Testis (tissue), 5 donors: ENCODE measurements at places on chromosomes 4 and X.

GRCh38 chrX:71215338-71215912 is 7.6 kb upstream of the GJB1 start:
- no peaks in the 10 kb centered on the region for H3K27me3 ChIP-seq
- H3K27ac ChIP-seq: no peak overlapping the region
- H3K4me3 ChIP-seq: no peak overlapping the region
- no peak for DNase-seq

- no peak overlapping the region for H3K27ac ChIP-seq
- H3K36me3 ChIP-seq: no peaks in the 10 kb centered on the region
- no peak overlapping the region for H3K4me3 ChIP-seq
- no peaks in the 10 kb centered on the region for H3K4me1 ChIP-seq
These were observed 66.9 kb upstream of the GRID2 start for GRCh38 chr4:92236877-92237276.

- H3K27ac ChIP-seq: no peak overlapping the region
- peak overlapping the region; percentile 57 for H3K4me3 ChIP-seq
- H3K27me3 ChIP-seq: no peaks in the 10 kb centered on the region
- H3K4me1 ChIP-seq: peaks cover 9% of the 10 kb centered on the region
- H3K36me3 ChIP-seq: no peaks in the 10 kb centered on the region
These were observed 158.7 kb downstream of the DCHS2 start for GRCh38 chr4:154332681-154333421.

- H3K4me3 ChIP-seq: no peak overlapping the region
- DNase-seq: no peak
- no peak overlapping the region for H3K27ac ChIP-seq
- H3K36me3 ChIP-seq: no peaks in the 10 kb centered on the region
- H3K27me3 ChIP-seq: no peaks in the 10 kb centered on the region
These were observed 359.5 kb downstream of the C4orf33 start for GRCh38 chr4:129455482-129455881.

GRCh38 chr4:64539234-64539849 is 130.1 kb upstream of the TECRL start:
- H3K4me3 ChIP-seq: no peak overlapping the region
- H3K27ac ChIP-seq: no peak overlapping the region
- no peaks in the 10 kb centered on the region for H3K36me3 ChIP-seq
- no peaks in the 10 kb centered on the region for H3K27me3 ChIP-seq
- DNase-seq: peak; percentile 68
- no peaks in the 10 kb centered on the region for H3K4me1 ChIP-seq

DNA sequence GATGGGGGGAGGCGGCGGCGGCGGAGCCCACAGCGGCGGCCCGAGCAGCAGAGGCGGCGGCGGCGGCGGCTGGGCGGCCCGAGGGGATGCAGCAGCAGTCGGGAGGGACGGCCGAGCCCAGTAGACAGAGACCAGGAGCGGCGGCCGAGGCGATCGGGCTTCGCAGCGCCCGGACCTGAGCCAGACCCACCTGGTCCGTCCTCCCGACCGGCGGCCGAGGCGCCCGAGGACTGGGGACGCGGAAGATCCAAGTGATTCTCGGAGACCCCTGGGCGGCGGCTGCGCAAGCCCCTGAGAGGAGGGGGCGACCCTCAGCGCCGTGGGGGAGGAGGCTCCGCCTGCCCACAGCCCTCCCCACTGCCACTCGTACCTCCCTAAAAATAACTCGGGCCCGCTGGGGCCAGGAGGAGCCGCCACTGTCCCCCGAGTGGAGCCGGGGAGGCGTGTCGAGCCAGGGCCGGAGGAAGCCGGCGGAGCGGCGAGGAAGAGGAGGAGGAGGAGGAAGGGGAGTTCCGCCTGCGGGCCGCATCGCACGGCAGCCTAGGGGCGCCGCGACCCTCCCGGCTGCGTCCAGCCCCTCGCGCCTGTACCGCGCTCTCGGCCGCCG is 608 bp downstream of the RAPGEF2 start:
- no peaks in the 10 kb centered on the region for H3K4me1 ChIP-seq
- no peaks in the 10 kb centered on the region for H3K36me3 ChIP-seq
- H3K27ac ChIP-seq: peak overlapping the region; percentile 89

- peaks cover 7% of the 10 kb centered on the region for H3K4me1 ChIP-seq
- no peaks in the 10 kb centered on the region for H3K36me3 ChIP-seq
- no peaks in the 10 kb centered on the region for H3K27me3 ChIP-seq
- H3K27ac ChIP-seq: no peak overlapping the region
- DNase-seq: no peak
- H3K4me3 ChIP-seq: no peak overlapping the region
These were observed 432.4 kb upstream of the NWD2 start for GRCh38 chr4:36812149-36812548.

- no peak for DNase-seq
- no peaks in the 10 kb centered on the region for H3K27me3 ChIP-seq
- H3K36me3 ChIP-seq: no peaks in the 10 kb centered on the region
- H3K27ac ChIP-seq: no peak overlapping the region
These were observed 884.0 kb upstream of the INTU start for GRCh38 chr4:126748736-126749135.

- no peaks in the 10 kb centered on the region for H3K36me3 ChIP-seq
- no peak overlapping the region for H3K27ac ChIP-seq
- no peak for DNase-seq
- no peaks in the 10 kb centered on the region for H3K4me1 ChIP-seq
- H3K4me3 ChIP-seq: peak overlapping the region; percentile 9
- no peaks in the 10 kb centered on the region for H3K27me3 ChIP-seq
These were observed 48.0 kb downstream of the MAGEA9 start for GRCh38 chrX:149829751-149830191.

DNA sequence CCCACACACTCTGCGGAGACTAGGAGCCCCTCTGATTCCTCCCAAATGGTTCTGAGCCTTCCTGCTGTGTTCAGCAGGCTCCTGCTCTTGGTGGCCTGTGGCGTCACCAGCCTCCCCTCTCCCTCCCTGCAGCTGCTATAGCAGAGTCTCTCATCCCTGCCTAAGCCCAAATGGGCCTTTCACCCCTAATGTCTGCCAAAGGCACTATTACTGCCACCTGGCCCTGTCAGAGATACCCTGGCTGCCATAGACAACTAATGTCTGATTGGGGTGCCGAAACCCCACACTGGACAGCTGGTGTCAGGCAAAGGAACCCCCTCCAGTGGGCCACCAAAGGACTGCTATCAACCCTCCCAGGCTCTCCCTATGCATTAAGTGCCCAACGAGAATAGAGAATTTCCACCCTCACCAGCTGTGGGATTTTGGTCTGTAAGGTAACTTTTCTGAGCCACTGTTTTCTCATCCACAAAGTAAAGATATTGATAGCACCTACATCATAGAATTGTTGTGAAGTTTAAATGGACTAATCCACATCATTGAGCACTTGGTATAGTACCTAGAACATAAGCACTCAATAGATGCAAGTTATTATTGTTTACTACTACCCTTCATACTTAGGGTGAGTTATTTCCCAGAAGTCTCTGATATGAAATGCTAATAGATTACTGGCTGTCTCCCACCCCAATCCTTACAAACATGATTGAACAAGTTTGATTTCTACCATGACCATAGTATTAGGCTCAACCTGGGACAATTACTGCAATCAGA is 421.3 kb downstream of the MID1IP1 start:
- no peaks in the 10 kb centered on the region for H3K36me3 ChIP-seq
- no peaks in the 10 kb centered on the region for H3K27me3 ChIP-seq
- H3K27ac ChIP-seq: no peak overlapping the region
- H3K4me3 ChIP-seq: no peak overlapping the region

- no peak overlapping the region for H3K27ac ChIP-seq
- H3K4me1 ChIP-seq: peaks cover 4% of the 10 kb centered on the region
- no peaks in the 10 kb centered on the region for H3K36me3 ChIP-seq
These were observed 601 bp upstream of the FGFBP2 start for GRCh38 chr4:15963576-15963975.

GRCh38 chrX:40411340-40412111 is 169.2 kb upstream of the ATP6AP2 start:
- no peaks in the 10 kb centered on the region for H3K36me3 ChIP-seq
- no peaks in the 10 kb centered on the region for H3K4me1 ChIP-seq
- no peak for DNase-seq
- no peak overlapping the region for H3K4me3 ChIP-seq
